ENCODE measurements at places on chromosomes 6 and 20. TPM values are rescaled to one million over a fixed set of nuclear protein-coding genes. Genes with fewer than 3 reads are reported as not detected.

GRCh38 chr6:127219869-127220268 is 46.8 kb upstream of the RNF146 start:
- DNase-seq: no peak

DNA sequence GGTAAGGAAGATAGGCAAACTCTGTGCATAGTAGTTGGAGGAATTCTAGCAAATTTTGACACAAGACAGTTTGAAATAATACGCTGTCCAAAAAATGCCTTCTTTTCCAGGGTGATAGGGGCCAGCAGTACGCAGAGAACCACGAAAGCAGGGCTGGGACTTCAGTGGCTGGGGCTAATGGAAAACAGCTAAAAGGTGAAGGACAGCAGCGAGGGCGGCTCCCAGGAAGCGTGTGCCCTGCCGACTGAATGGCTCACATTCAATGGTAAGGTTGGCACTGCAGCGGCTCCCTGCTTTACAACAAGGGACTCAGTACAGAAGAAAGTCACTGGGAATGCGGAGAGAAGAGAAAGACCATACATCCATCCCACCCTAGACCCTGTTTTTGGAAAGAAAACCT is 131.1 kb downstream of the MYLK4 start:
- no peak for DNase-seq

GRCh38 chr6:35141007-35141655 is at the start of gene TCP11:
Gene TCP11 (minus strand): TSS chr6:35141339. CDS start chr6:35140870, 469 bp downstream.
- no peak for DNase-seq

DNA sequence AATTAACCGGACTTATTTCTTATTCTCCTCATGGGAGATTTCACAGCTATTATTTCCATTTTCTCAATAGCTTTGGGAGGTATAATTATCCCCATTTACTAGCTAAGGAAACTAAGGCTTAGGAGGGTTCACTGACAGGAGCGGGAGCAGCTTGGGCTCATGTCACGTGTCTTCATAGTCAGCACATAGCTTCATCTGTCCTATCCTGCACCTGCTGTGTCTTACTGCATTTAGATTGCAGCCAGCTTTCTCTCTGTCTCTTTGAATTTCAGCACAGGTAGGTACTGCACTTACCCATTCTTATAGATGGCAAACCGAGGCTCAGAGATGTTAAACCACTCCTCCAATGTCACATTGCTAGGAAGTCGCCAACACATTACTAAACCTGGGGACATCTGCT is 839.9 kb downstream of the MAFB start:
- DNase-seq: no peak

DNA sequence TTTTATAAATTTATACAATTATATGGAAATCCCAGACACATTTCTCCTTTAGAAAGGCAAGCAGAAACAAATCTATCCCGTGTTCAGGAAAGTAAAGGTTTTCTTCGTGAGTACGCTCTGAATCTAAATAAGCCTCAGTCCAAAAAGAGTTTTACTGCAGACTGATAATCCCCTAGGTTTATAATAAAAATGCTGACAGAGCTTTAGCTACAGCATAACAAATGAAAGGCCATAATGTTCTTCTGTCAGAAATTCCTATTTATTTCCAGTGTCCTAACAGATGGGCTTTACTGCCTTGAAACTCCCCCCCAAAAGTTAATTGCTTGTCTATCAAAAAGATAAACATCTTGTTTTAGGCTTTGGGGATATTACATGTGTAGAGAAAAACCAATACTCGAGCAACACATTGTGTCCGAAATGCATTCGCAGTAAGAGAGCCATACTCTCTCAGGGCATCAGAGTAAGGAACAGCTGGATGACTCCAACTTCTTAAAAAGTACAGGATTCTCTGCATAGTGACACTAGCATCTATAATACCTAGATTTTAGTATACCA is 109.0 kb downstream of the PRKN start:
- no peak for DNase-seq

DNA sequence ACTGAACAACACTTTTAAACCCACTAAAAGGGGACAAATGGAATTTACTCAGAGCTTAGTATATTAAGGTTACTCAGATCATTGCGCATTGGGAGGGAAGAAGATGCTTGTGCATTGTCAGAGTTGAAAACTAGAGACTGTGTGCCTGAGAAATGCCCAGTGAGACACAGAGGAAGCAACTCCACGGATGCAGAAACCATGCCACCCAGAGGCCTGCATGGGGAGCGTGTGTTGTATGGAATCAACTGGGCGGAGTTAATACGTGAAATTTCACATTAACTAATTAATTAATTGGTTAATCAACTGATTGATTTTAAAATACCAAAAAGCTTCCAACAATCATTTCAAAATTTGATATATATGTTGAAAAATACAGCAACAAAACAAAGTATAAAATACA is 391.6 kb downstream of the PLCB1 start:
- no peak for DNase-seq

The TRIM10 gene
- not detected for total RNA-seq

The GCLC gene
- total RNA-seq: 213 TPM

The FLRT3 gene
- 0.70 TPM for total RNA-seq
